ENCODE measurements at places on chromosomes 4 and X.

DNA sequence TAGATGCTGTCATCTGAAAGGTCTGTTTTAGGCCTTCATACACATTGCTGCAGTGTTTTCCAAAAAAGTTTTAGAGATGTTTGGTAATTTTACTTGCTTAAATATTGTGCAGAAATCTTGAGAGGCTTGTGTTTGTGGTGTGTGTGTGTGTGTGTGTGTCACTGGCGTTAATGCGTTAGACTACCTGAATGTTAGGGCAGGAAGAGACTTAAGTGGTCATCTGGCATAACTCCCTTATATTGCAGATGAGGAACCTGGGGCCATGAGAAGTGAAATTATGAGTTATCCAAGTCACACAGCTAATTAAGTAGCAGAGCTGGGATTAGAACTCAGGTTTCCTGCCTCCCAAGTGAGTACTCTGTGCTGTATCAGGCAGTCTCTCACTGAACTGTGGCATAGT lies 1.4 kb downstream of the LSM6 start:
- peak; percentile 11 for DNase-seq

DNA sequence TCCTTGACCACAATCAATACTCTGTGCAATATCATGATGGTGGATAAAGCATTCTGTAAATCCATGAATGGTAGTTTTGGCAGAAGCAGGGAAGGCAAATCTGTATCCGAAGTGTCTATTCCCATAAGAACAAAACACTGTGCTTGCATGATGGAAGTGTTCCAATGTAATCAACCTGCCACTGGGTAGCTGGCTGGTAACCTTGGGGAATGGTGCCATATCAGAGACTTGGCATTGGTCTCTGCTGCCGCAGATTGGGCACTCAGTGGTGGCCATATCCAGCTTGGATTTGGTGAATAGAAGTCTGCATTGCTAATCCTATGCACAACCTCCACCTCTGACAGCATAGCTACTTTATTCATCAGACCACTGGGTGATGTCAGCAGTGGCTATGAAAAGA lies 114.3 kb upstream of the EMCN start:
- DNase-seq = no peak

DNA sequence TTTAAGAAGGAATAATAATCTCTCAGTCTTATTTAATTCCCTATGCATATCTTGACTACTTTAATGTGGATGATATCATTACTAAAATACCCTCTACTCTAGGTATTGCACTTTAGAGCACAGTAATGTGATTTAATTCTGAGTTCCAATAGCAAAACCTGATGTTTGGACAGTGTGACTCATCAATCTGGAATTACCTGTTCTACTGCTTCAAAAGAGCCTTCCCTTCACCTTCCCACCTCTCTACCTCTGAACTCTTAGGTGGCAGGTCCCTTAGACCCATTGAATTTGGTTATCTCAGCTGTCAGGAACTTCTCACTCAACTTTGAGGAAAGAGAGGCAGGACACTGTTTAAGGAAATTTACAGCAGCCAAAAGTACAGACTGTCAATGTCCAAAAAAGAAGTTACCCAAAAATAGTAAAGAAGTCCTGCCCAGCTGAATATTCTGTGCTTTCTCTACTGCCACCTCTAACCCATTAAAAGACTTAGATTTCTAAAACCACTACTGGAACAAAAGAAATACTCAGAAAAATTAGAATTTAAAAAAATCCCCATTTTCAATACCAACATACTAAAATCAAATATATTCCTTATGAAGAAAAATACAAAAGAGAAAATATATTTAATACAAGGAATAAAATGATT lies 123.1 kb upstream of the GPM6A start:
- no peak for DNase-seq

GRCh38 chr4:36332782-36333131 lies 51.3 kb downstream of the DTHD1 start:
- no peak for DNase-seq

GRCh38 chr4:3387154-3387942 lies 54.4 kb upstream of the HGFAC start:
- no peak for DNase-seq

DNA sequence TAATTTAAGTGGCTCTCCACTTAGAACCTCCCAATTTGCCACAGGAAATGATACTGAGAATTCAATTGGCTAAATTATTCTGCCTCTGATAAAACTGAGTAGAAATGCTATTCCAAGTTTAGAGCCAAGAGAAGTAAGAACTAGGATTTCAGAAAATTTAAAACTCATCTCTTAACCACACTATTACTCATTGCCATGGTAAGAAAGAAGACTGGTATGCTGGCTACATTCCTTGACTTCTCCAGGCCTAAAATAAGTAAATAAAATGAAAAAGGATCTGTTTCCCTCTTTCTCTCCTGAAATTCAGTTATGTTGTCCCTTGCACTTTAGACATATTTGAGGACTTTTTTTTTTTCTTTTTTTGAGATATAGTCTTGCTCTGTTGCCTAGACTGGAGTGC lies 23.3 kb downstream of the ZNF280C start:
- DNase-seq = no peak

DNA sequence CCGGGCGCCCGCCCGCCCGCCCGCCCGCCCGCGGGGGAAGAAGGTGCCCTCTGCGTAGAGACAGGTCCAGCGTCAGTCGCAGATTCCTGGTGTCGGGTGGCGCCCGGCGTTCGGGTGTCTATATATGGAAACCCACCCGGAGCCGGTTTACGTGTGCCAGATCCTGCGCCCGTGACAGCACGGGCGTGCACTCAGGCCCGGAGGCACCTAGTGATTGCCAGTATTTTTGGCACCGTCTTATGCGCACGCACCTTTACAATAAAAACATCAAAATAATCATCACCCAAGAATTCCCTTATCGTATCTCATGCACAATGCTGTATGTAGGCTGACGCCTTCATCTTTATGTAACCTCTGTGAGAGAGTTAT lies 519 bp downstream of the SLC25A4 start:
- DNase-seq = no peak

- DNase-seq = no peak
Observed at GRCh38 chr4:174697896-174698295, 131.2 kb downstream of the GLRA3 start.

- DNase-seq = no peak
Observed at GRCh38 chr4:4761128-4761982, 98.1 kb upstream of the MSX1 start.

GRCh38 chr4:97153042-97153441 lies 990.2 kb downstream of the STPG2 start:
- DNase-seq = no peak

GRCh38 chr4:25058796-25059195 lies 28.1 kb upstream of the LGI2 start:
- no peak for DNase-seq

- DNase-seq = no peak
Observed at GRCh38 chr4:6125103-6125651, 75.2 kb downstream of the JAKMIP1 start.

DNA sequence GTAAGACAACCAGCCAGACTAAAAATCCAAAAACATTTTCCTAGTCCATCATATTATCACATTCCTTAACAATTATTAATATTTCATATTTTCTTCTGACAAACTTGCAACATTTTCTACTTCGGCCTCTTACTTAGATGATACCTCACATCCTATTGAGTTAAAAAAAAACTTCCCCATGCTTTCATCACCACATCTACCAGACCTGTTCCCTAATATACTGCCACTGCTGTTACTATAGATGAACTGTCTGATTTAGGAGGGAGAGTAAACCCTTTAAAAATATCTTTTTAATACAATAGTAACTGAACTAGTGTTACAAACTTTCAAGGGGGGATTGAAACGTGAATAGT lies 1.5 kb downstream of the FAM200B start:
- peak; percentile 74 for DNase-seq

DNA sequence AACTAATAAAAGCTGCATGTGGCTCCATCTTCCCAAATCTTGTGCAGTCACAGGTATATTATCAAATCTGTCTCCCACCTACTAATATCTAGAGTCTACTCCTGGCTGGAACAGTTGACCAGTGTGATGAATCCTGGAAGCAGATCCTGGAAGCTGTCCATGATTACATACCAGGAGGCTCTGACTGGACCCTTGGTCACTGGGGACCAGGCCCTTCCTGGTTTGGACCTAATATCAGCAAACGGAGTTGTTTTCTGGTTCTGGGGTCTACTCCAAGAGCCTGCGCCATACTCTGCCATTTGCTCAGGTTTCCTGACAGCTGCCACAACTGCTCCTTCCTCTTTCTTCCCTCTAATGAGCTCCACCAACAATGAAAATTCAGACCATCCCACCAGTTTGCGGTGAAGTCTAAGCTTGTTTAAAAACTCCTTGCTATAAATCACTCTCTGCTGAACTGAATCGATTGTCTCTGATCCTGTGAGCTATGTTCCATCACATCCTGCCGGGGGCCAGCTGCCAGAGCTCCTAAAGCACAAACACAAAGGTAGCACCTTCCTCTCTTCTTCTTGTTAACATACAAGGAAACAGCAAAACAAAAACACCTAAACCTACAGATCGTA lies 114.2 kb downstream of the PALLD start:
- DNase-seq = no peak

- DNase-seq = no peak
Observed at GRCh38 chrX:16658284-16658683, 8.3 kb downstream of the S100G start.

- no peak for DNase-seq
Observed at GRCh38 chr4:112518675-112519074, 2.7 kb upstream of the NEUROG2 start.

DNA sequence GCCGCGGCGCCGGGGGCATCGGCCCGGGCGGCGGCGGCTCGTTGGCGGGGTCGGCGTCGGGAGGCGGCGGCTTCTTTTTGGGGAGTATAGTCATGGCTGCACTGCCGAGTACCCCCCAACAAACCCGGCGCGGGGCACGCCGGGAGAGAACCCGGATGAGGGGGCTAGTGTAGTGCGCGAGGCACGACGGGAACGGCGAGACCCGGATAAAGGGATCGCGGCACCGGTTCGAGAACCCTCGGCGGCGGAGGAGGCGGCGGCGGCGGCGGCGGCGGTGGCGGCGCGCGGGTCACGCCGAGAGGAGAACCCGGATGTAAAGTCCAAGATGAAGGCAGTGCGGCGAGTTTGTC lies at the start of gene OTUD5:
Gene OTUD5, minus strand, starts transcription at position 131 of the 350 bp plus-strand sequence. Its CDS starts 37 bp downstream, at position 94.
- DNase-seq = peak; percentile 67

- DNase-seq = no peak
Observed at GRCh38 chrX:11439846-11440245, 146.6 kb downstream of the AMELX start.

- peak; percentile 89 for DNase-seq
Observed at GRCh38 chr4:169293343-169294176, 22.8 kb upstream of the SH3RF1 start.

- no peak for DNase-seq
Observed at GRCh38 chr4:36492041-36492440, 210.6 kb downstream of the DTHD1 start.

DNA sequence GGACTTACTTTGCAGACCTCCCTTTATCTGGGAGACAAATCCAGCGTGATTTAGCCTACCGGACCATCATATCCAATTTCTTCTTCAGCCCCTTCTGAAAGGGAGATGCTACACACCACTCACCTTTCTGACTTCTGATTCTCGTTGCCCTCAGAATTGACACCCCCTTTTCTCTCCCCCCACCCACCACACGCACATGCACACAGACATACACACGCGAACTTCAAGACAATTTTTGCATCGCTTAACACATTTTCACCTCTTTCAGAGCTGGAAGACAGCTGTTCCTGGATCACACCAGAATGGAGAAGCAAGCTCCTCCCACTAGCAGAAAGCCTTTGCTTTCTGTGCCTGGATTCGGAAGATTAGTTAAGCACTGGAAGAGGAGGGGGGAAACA lies 1.0 kb upstream of the SNCA start:
- peak; percentile 11 for DNase-seq

- DNase-seq = no peak
Observed at GRCh38 chr4:14434916-14435315, 567.4 kb upstream of the CPEB2 start.

DNA sequence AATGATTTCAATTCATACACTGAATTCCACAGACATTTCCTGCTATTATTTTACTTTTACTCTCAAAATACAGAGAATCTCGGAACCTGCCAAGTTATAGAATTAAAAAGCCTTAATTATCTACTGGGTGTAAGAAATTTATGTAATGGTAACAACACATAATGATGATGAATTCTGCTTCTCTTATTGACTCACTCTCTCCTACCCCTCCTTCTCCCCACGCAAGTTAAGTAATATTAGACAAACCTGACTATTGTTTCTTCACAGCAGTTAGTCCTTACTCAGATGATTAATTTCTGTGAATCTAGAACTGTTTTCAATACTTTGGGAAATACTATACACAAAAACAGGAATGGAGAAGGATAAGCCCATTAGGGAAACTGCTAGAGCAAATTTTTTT lies 762.0 kb downstream of the CCSER1 start:
- no peak for DNase-seq

GRCh38 chr4:41476310-41476885 lies 61.6 kb upstream of the LIMCH1 start:
- no peak for DNase-seq

- no peak for DNase-seq
Observed at GRCh38 chr4:105933083-105933482, 37.8 kb downstream of the NPNT start.

DNA sequence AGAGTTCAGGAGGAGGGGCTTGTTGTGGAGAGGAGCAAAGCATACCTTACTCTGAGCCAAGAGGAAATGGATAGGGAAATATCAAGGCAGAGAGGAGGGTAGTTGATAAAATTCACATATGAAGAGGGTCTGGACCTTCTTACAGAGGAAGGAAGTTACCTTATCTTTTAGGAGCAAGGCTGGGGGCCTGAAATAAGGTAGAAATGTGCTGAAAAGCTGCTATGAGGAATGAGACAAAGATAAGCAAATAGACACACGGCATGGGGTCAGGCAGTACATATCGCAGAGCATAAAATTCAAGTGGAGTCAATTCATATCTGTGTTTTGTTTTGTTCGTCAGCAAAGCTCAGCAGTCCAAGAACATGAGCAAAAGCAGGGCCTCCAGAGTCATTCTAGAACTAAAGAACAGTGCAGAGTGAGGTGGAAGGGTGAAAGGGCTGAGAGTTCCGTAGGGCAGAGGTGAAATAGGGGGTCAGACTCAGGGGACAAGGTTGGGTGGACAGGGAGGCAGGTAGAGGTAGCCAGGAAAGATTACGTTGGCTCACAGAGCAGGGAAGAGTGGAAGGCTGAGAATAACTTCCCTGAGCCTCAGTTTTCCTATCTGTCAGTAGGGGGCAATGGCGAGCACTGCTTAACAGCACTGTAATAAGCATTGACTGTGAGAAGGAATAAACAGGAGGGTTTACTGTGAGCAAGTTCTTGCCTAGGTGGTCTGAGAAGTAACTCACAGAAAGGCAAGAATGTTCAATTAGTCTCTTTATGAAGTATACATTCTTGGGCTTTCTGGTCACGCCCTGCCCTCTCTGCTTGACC lies 9.2 kb downstream of the VSIG4 start:
- DNase-seq = peak; percentile 48

Measured in inflammatory macrophage (primary cell).